ENCODE measurements at places on chromosomes 3 and 15.

- no peak for DNase-seq
Observed at GRCh38 chr15:67110958-67111864, 45.8 kb downstream of the SMAD3 start.

GRCh38 chr15:40477642-40478327, 7.0 kb downstream of the CHST14 start:
- no peak for DNase-seq

DNA sequence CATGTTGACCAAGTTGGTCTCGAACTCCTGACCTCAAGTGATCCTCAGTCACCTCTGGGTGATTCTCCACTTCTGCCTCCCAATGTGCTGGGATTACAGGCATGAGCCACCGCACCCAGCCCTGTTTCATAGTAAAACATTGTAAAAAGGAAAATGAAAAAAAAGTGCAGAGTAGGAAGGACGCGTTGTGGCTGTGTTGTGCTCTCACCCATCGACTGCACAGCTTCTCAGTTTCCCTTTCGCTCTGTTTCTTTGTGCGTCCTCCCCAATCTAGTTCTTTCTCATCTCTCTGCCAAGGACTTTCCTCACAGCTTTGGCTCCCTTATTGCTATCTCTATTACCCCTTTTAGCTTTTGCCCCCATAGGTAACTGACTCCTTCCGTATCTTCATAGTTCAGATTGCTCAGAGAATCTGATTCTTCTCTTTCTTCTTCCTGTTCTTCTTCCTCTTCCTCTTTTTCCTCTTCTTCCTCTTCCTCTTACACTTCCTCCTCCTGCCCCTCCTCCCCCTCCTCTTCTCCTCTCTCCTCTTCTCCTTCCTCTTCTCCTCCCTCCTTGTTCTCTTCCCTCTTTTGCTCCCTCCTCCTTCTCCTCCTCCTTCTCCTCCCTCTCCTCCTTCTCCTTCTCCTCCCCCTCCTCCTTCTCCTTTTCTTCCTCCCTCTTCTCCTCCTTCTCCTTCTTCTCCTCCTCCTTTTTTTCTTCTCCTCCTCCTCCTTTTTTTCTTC, 81.1 kb upstream of the VGLL4 start:
- peak; percentile 16 for DNase-seq

DNA sequence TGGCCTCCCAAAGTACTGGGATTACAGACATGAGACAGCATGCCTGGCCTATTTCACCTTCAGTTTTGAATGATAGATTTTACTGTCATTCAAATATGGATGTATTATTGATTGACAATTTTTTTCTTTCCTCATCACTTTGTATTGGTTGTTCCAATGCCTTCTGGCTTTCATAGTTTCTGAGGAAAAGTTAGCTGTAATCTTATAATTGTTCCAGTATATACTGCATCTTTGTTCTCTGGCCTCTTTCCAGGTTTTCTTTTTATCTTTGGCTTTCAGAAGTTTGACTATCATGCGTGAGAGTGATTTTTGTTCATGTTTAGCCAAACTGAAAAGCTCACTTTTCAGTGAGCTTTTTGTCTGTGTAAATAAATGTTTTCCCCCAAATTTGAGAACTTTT, 157.1 kb downstream of the RSRC1 start:
- DNase-seq: no peak

DNA sequence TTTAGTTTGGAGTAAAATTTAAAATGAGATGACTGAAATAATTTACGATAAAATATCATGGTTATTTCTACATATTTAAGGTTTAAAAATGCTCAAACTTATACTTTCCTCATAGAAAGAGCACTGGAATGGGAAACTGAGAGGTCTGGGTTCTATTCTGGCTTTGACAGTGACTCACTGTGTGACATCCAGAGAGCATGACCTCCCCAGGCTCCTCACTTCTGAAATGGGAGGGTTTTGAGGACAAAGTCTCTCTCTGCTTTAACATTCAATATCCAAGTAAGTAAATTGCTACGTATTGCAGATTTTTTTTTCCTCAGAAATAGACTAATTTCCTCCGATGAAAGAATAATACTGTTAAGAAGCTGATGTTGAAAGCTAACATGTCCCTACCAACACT, 234.7 kb downstream of the TIGIT start:
- DNase-seq: no peak

- DNase-seq: no peak
Observed at GRCh38 chr15:68183616-68184315, 21.4 kb downstream of the CALML4 start.

DNA sequence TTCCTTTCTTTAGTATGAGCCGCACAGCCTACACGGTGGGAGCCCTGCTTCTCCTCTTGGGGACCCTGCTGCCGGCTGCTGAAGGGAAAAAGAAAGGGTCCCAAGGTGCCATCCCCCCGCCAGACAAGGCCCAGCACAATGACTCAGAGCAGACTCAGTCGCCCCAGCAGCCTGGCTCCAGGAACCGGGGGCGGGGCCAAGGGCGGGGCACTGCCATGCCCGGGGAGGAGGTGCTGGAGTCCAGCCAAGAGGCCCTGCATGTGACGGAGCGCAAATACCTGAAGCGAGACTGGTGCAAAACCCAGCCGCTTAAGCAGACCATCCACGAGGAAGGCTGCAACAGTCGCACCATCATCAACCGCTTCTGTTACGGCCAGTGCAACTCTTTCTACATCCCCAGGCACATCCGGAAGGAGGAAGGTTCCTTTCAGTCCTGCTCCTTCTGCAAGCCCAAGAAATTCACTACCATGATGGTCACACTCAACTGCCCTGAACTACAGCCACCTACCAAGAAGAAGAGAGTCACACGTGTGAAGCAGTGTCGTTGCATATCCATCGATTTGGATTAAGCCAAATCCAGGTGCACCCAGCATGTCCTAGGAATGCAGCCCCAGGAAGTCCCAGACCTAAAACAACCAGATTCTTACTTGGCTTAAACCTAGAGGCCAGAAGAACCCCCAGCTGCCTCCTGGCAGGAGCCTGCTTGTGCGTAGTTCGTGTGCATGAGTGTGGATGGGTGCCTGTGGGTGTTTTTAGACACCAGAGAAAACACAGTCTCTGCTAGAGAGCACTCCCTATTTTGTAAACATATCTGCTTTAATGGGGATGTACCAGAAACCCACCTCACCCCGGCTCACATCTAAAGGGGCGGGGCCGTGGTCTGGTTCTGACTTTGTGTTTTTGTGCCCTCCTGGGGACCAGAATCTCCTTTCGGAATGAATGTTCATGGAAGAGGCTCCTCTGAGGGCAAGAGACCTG, 13.2 kb downstream of the GREM1 start:
- DNase-seq: no peak
